CD8-positive, alpha-beta memory T cell (primary cell): ENCODE measurements at places on chromosomes 7 and 10.

DNA sequence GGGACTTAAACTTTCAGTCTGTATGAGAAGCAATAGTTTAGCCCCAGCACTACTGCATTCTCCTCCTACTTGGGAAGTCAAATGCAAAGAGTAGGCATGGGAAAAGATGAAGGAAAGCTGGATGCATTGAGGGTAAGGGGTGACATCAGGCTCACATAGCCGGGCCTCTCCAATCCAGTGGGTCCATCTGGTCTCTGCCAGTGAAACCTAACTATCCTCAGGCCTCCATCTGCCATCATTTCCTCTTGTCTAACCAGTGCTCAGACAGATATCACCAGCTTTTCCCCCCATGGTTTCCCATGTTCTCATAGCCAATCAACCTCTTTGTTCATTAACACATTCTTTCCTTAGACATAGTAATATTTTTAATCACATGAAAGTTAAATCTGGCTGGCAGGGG lies 118.3 kb downstream of the DGKI start:
- no peaks in the 10 kb centered on the region for H3K4me1 ChIP-seq
- DNase-seq: no peak
- H3K36me3 ChIP-seq: no peaks in the 10 kb centered on the region
- no peaks in the 10 kb centered on the region for H3K27me3 ChIP-seq

GRCh38 chr7:113349339-113349738 lies 231.0 kb upstream of the SMIM30 start:
- no peaks in the 10 kb centered on the region for H3K27me3 ChIP-seq
- H3K4me1 ChIP-seq: no peaks in the 10 kb centered on the region
- DNase-seq: no peak
- no peaks in the 10 kb centered on the region for H3K36me3 ChIP-seq

DNA sequence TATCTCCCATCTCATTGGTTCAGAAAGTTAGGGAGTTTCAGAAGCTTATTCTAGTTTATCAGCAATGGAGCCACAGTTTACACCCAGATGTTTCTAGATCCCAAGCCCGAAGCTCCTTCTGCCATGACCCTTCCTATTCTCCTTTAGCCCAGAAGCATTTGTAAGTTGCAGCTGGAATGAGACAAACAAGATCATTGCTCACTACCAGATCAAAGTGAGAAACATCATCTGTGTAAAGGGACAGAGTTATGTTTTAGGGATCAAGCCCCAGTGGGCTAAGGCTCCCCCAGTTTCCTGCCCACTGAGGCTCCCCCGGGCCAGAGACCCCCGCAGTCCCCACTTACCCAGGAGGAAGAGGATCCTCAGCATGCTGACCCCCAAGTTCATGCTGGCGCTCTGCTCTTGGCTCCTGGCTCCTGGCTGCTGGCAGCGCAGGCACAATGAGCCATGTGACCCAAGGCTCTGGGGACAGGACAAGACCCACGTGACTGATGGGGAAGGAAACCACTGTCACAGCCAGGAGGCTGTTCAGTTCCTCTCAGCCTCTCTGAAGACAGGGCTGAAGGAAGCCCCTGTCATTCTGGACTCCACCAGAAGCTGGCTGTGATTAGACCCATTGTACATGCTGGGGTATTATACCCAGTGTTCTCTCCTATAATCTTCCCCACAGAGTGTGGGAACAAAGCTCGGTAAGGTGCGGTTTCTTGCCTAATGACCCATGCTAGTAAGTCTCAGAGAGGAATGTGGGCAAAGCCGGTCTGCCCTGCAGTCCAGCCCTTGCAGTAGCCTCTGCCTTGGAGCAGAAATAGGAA lies at the start of gene TMEM273:
TMEM273 (minus strand) TSS at position 442 of the 812 bp plus-strand sequence; CDS start at position 387, 55 bp downstream.
- H3K27ac ChIP-seq: peak within 1 kb of the TSS; percentile 68
- H3K4me1 ChIP-seq: peaks cover 13% of the 10 kb centered on the region
- DNase-seq: no peak
- no peaks in the 10 kb centered on the region for H3K27me3 ChIP-seq

- H3K36me3 ChIP-seq: no peaks in the 10 kb centered on the region
- H3K4me1 ChIP-seq: no peaks in the 10 kb centered on the region
- H3K27ac ChIP-seq: no peak overlapping the region
- peaks cover 4% of the 10 kb centered on the region for H3K27me3 ChIP-seq
- DNase-seq: no peak
Observed at GRCh38 chr10:97071496-97071895, 114.3 kb downstream of the SLIT1 start.

- no peak for DNase-seq
- H3K4me3 ChIP-seq: no peak overlapping the region
- H3K27me3 ChIP-seq: no peaks in the 10 kb centered on the region
Observed at GRCh38 chr10:20726381-20726780, 170.7 kb downstream of the NEBL start.

- H3K4me3 ChIP-seq: no peak overlapping the region
- H3K27ac ChIP-seq: no peak overlapping the region
- no peaks in the 10 kb centered on the region for H3K4me1 ChIP-seq
Observed at GRCh38 chr10:131184503-131184902, 127.0 kb downstream of the TCERG1L start.

- peaks cover 42% of the 10 kb centered on the region for H3K4me1 ChIP-seq
- no peaks in the 10 kb centered on the region for H3K27me3 ChIP-seq
- peak overlapping the region; percentile 92 for H3K27ac ChIP-seq
- peak overlapping the region; percentile 77 for H3K4me3 ChIP-seq
Observed at GRCh38 chr7:107564553-107565298, 955 bp downstream of the DUS4L start.

DNA sequence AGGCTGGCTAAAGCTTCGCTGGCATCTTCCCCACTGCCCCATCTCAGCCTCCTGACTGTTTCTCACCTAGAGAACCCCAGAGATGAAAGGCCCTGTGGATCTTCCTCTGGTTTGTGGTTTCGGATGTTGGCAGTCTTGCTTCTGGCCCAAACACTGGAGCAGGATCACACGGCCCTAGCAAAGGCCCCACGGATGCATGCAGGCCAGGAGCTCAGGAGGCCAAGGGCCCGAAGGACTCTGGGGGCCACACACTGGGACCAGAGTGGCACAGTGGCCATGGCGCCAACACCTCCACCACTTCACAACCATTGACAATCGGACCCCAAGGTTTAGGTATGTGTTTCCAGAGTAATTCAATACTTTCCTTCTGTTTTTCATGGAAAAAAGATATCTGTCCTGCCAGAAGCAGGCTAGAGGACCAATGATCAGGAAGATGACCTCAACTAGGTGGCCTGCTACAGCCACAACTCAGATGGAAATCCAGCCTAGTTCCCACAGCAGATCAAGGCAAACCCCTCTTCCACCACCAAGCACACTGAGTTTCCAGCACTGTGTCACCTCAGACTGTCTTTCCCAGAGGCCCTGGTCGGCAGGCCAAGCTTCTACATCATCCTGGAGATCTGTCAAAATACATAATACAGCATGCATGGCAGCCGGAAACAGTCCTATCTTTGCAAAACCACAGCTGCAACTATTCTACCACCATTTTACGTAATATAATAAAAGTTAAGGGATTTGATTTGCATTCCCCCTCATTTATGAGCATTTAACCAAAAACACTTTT lies 53.0 kb downstream of the CTBP2 start:
- no peaks in the 10 kb centered on the region for H3K4me1 ChIP-seq
- no peaks in the 10 kb centered on the region for H3K36me3 ChIP-seq
- H3K27ac ChIP-seq: no peak overlapping the region
- H3K4me3 ChIP-seq: no peak overlapping the region

GRCh38 chr10:13349463-13350274 lies 1.6 kb upstream of the SEPHS1 start:
- no peaks in the 10 kb centered on the region for H3K27me3 ChIP-seq
- H3K36me3 ChIP-seq: no peaks in the 10 kb centered on the region
- peaks cover 40% of the 10 kb centered on the region for H3K4me1 ChIP-seq
- no peak overlapping the region for H3K27ac ChIP-seq

- H3K27me3 ChIP-seq: no peaks in the 10 kb centered on the region
- H3K27ac ChIP-seq: no peak overlapping the region
- no peaks in the 10 kb centered on the region for H3K36me3 ChIP-seq
Observed at GRCh38 chr7:26995666-26996065, 100.1 kb downstream of the HOXA1 start.

- no peak overlapping the region for H3K27ac ChIP-seq
- no peaks in the 10 kb centered on the region for H3K36me3 ChIP-seq
- peaks cover 4% of the 10 kb centered on the region for H3K27me3 ChIP-seq
- no peak for DNase-seq
- H3K4me1 ChIP-seq: peaks cover 14% of the 10 kb centered on the region
Observed at GRCh38 chr10:127250031-127250430, 53.6 kb upstream of the INSYN2A start.

GRCh38 chr10:102396317-102396650 lies 779 bp downstream of the NFKB2 start:
- peak overlapping the region; percentile 100 for H3K4me3 ChIP-seq
- no peak for DNase-seq
- peaks cover 3% of the 10 kb centered on the region for H3K36me3 ChIP-seq
- no peaks in the 10 kb centered on the region for H3K27me3 ChIP-seq
- peaks cover 38% of the 10 kb centered on the region for H3K4me1 ChIP-seq

DNA sequence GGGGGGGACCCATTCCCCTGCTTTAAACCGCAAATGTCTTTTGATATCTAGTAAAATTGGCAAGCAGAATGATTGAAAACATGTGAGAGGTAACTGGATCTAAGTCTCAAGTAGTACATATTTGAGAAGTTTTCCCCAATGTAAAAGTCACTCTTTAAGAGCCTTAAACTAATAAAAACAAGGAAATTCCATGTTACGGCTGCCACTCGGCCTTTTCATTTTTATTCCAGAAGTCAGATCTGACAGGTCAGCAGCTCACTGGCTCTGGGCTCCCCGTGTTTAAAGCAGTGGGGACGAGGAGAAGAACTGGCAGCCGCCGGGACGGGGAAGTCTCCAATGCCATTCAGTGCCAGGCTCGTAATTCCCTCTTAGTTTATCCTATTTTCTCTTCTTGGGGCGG lies 80.7 kb downstream of the CUX1 start:
- H3K27me3 ChIP-seq: no peaks in the 10 kb centered on the region
- no peaks in the 10 kb centered on the region for H3K4me1 ChIP-seq
- H3K4me3 ChIP-seq: no peak overlapping the region

GRCh38 chr10:26213157-26213800 lies 3.3 kb upstream of the GAD2 start:
- H3K4me3 ChIP-seq: no peak overlapping the region
- H3K27me3 ChIP-seq: peaks cover 31% of the 10 kb centered on the region
- H3K4me1 ChIP-seq: no peaks in the 10 kb centered on the region
- DNase-seq: no peak

DNA sequence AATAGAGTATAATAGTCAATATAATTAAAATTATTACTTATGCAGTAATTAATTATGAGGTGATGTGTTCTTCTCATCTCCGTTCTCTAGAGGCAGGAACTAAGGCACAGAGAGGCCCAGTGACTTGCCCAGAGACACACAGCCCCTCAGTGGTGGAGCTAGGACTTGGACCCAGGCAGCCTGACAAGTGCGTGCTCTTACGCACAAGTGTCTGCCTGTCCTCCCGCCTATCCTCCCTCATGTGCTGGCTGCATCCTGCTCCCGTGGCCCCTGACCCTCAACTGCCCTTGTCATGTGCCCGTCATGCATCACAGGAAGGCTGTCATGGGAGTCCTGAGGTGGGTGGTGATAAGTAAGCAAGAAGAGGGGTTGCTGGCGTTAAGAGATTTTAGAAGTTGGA lies 14.3 kb downstream of the IL2RA start:
- no peaks in the 10 kb centered on the region for H3K27me3 ChIP-seq
- no peak overlapping the region for H3K27ac ChIP-seq
- H3K4me1 ChIP-seq: peaks cover 77% of the 10 kb centered on the region

- DNase-seq: no peak
- no peaks in the 10 kb centered on the region for H3K4me1 ChIP-seq
- no peak overlapping the region for H3K4me3 ChIP-seq
- H3K27ac ChIP-seq: no peak overlapping the region
- H3K36me3 ChIP-seq: no peaks in the 10 kb centered on the region
Observed at GRCh38 chr10:117876210-117876609, 170.5 kb downstream of the RAB11FIP2 start.

- DNase-seq: no peak
- no peak overlapping the region for H3K27ac ChIP-seq
- H3K4me1 ChIP-seq: peaks cover 16% of the 10 kb centered on the region
- H3K36me3 ChIP-seq: no peaks in the 10 kb centered on the region
- H3K27me3 ChIP-seq: peaks cover 4% of the 10 kb centered on the region
- no peak overlapping the region for H3K4me3 ChIP-seq
Observed at GRCh38 chr7:77430927-77431326, 14.8 kb upstream of the GSAP start.

GRCh38 chr10:124319926-124320391 lies 98.8 kb downstream of the OAT start:
- DNase-seq: no peak
- H3K27ac ChIP-seq: no peak overlapping the region
- no peaks in the 10 kb centered on the region for H3K27me3 ChIP-seq
- no peak overlapping the region for H3K4me3 ChIP-seq
- no peaks in the 10 kb centered on the region for H3K36me3 ChIP-seq

DNA sequence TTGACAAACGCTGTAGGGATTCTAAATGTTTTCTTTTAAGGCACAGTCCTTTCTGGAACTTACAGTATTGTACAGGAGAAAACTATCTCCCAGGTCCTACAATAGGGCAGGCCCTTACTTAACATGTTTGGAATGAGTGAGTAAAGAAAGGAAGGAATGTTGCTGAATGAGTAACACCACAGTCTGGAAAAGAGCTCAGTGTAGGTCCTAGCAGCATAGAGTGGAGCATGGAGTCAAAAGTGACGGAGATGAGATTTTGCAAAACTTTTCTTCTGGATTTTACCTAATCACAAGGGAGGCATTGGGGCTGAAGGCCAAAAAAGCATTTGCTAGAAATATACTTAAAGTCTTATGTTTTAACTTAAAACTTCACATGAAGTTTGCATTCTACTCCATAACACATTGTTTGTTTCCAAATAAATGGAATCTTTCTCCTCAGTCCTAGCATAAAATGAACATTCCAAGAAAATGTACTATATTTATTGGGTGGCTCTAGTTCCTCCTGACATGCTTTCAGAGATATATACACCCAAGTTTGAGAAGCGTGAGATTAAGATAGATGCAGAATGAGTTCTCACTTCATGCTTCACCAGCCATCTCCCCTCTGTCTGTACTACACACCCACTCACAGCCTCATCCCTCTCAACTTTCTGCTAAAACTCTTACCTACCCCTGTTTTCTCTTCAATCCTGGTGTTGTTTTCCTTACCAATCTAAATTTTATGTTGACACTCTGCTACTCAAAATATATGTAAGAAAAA lies 20.2 kb upstream of the ADD3 start:
- no peaks in the 10 kb centered on the region for H3K27me3 ChIP-seq
- H3K4me1 ChIP-seq: no peaks in the 10 kb centered on the region
- no peaks in the 10 kb centered on the region for H3K36me3 ChIP-seq
- no peak overlapping the region for H3K27ac ChIP-seq
- no peak for DNase-seq
- H3K4me3 ChIP-seq: no peak overlapping the region

DNA sequence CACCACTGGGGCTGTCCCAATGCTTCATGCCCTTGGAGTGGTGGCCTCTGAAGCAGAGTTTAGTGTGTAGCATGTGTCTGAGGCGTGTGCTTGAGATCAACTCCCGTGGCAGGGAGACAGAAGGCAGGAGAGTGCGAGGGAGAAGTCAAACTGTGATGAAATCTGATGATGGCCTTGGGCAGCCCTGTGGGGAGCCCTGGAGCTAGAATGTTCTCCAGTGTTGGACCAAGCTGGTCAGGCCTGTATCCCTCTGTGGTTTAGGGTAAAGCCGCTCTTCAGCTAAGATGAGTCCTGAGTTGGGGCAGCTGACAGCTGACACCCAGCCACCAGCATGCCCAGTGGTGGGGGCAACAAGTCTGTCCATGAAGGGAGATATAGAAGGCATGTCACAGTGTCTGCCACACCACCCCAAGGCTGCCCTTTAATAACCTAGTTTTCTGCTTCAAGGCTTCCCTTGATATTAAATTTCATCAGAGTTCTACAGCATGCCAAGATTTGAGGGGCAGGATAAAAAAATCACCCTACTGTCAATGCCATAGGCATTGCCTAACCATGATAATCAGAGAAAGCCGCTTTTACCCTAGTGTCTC lies 170.5 kb upstream of the SVIL start:
- H3K27me3 ChIP-seq: no peaks in the 10 kb centered on the region
- no peak for DNase-seq
- H3K4me1 ChIP-seq: no peaks in the 10 kb centered on the region
